Fibroblast of skin of right biceps (primary cell): ENCODE measurements at places on chromosomes 4 and X.
A peak's percentile ranks its signal among the peaks of the same experiment; 100 is the strongest.

GRCh38 chr4:99979872-99980271 is 29.8 kb upstream of the H2AZ1 start:
- peak; percentile 86 for DNase-seq

- no peak for DNase-seq
Observed at GRCh38 chr4:110172972-110173371, 25.4 kb downstream of the ELOVL6 start.

GRCh38 chr4:107432451-107432850 is 287.6 kb downstream of the PAPSS1 start:
- peak; percentile 64 for DNase-seq

GRCh38 chr4:159227984-159228383 is 125.1 kb downstream of the RAPGEF2 start:
- DNase-seq, result peak; percentile 90

DNA sequence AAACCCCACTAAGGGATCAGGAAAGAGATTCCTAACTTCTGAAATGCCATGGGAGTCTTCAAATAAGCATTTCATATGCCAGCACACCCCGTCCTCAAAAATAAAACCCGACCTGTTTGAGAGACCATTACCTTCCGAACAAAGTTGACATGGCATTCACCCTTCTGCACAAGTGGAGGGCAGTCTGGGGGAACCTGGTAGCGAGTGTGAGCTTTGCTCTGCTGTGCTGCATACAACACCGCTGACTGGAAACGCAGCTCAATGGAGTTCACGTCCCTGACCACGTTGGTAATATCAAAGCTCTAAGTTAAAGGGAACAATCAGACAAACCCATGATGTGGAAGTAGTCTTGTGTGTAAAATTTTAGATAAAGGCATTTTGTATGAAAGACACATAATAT is 38.0 kb downstream of the MANBA start:
- DNase-seq, result no peak

DNA sequence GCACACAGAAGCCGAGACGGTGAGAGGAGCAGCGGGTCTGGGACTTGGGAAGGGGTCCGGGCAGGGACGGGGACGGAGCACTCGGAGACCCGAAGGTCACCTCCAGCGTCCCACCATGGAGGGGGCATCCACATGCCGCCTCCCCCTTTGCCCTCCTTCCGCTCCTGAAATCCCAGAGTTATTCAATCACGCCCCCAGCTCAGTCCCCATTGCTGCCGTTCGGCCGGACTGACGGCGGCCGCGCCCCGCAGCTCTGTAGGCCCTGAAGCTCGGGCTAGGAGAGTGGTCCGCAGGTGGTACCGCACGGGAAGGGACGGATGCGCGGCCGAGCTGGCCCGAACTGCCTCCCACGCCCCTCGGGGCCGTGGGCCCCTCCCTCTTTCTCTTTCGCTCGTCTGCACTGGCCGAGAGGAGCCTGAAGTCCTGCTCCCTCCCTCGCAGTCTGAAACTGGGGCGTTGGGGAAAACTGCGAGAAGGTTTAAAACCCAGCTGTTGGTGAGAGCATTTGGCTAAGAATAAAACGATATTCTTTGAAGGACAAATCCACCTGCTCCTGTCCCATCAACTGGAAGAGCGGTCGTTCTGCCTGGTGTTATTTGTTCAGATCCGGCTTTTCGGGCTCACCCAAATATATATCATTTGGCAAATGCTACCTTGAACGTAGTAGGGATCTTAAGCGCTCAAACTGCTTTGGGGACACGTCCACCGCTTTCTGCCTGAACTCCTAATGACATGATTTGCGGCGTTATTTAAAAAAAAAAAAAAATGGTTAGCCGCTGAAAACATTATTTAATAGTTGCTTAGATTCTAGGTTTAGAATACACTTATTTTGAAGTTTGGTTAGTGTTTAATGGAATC is 719 bp downstream of the USO1 start:
- peak; percentile 75 for DNase-seq

DNA sequence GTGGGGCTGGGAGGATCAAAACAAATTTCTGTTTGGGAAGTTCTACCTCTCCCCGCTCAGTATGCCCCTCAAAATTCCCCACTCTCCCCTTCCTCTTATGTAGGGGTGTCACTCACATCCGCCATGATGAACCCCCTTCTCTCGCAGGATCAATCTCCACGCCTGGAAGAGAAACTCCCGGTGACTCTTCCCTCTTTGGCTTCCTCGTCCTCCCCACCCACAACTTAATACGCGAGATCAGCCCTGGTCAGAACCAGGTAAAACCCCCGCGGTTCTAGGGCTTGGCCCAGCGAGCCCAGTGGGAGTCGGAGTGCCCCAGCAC is 427 bp downstream of the LAMTOR3 start:
- no peak for DNase-seq

GRCh38 chr4:110953191-110953590 is 330.3 kb upstream of the PITX2 start:
- peak; percentile 55 for DNase-seq

DNA sequence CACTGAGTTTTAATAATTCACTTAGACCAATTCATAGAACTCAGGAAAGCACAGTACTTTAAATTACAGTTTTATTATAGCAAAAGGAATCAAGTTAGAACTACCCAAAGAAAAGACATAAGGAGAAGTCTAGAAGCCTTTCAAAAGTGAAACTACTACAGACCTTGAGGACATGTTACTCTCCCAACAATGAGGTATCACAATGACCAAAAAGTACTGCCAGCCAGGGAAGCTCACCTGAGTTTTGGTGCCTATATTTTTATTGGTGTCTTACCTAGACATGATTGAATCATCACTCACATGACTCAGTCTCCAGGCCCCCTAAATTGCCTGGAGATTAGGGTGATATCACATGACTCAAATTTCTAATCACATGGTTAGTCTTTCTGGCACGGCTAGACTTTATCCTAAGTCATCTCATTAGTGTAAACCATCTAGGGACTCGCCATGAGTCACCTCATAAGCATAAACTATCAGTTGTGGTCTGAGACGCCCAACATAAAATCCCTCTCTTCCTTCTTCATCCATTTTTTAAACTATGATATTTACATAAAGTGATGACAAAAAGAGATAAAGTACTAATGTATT is 372.3 kb downstream of the TMA16 start:
- DNase-seq, result no peak

DNA sequence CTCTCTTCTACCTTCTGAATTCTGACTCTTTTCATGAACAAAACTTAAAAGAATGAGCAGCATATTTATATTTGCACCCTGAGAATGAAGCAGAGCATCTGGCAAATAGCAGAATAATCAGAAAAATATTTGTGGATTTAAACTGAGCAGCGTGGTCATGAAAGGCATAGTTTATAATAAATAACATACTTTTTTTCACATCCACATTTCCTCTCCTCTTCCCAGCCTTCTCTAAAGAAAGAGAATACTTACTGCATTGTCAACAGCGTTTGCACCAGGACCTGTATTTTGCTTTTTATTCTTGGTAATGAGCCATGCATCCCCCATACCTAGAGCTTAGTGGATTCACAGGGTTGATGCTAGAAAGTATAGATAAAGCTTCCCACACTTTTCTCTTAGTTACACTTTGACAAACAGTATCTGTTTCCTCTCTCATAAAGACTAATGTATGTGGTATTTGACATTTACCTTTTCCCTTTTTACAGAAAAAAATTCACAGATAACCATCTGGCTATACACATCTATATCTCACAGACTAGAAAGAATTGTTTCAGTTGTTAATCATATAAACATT is 131.5 kb downstream of the PRSS12 start:
- DNase-seq, result peak; percentile 16

DNA sequence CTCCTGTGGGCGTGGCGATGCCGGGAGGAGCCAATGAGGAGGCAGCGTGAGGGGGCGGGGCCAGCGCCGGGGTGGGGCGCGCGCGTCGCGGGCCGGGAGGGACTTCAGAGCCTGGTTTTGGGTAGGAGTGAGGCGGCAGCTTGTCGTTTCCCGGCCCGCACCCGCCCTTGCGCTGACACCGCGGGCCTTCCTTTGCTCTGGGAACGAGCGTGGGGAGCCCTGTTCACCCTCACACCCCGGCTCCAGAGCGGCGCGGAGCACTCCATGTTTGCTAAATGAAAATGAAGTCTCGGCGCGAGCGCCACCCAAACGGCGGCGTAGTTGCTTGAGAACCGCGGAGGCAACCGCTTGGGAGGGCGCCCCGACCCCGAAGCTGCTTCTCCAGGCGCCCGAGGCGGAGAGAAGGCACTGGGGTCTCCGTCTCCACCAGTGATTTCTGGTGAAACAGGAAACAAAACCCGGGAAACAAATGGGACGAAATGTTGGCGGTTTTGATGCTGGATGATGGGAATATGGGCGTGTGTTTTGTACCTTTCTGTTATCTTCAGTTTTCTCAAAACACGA is 497 bp upstream of the GRPEL1 start:
- DNase-seq, result no peak
